ENCODE measurements at places on chromosomes 4 and X.
A peak's percentile ranks its signal among the peaks of the same experiment; 100 is the strongest.

DNA sequence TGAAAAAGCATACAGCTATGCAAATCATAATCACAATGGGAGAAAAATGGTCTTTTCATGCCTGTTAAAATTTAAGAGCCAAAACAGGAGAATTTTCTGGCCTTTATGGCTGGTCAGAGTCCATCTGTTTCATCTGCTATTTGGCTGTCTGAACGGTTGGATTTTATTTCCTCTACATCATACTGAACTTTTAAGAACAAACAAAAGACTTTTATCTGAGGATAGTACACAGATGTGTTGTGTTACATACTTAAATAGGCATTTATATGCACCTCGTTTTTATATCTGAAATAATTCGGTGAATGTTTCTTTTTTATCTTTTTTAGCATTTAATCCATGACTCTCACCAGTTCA is 18.0 kb upstream of the WWC2 start:
- no peak for DNase-seq

GRCh38 chr4:72377491-72378194 is 191.4 kb downstream of the ADAMTS3 start:
- no peak for DNase-seq

GRCh38 chrX:68753218-68753617 is 75.6 kb upstream of the EFNB1 start:
- no peak for DNase-seq

GRCh38 chrX:48896611-48897011 is 957 bp downstream of the TIMM17B start:
- no peak for DNase-seq

DNA sequence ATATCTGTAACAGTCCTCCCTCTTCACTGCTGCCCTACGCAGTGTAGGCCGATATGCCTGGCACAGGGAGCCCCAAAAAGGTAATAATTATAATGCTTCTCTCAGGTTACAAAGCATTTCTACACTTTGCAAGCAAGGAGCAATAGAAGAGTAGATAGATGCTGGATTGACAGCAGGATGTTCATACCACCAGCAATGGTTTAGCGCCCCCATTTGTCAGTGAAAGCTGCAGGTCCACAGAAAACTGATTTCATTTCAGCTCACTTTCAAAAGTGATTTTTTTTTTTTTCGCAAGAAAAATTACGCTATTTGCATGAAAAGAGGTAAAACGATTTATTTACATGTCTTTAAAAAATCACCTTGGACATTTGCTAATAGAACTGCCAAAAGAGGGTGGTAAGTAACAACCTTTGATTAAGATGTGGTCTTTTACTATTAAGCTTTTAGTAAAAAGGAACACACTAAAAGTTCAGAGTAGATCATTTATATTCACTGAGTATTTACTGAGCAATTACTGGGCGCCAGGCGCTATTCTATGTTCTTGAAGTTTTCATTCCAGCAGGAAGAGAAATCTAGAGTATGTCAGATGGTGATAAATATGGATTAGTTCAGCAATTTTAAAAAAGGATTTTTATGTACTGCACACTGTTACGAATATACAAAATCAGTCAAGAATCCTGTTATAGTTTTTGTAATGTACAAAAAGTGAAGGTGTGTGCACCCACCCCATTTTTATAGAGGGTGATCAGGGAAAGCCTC is 34.4 kb downstream of the HPF1 start:
- DNase-seq, result no peak

DNA sequence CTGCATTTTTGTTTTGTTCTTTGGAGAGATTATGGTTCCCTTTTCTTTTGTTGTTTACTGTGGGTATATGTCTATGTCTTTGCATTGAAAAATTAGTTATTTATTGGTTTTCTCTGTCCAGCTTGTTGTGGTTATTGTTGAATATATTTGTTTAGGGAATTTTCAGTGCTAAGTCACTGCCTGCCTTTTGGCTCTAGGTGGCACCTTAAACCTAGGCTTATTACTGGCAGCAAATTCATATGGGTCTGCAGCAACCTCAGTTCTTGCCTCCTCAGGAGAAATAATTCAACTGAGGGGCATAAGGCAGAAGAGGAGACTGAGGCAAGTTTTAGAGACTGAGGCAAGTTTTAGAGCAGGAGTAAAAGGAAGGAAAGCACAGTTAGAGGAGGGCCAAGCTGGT is 1157.3 kb upstream of the AGA start:
- no peak for DNase-seq

- DNase-seq, result no peak
These were observed 1.4 kb upstream of the AADAT start for GRCh38 chr4:170091069-170091696.

GRCh38 chr4:176277162-176277904 is 8.3 kb upstream of the ASB5 start:
- peak; percentile 9 for DNase-seq

GRCh38 chr4:141933978-141934377 is 297.6 kb downstream of the IL15 start:
- DNase-seq, result no peak

GRCh38 chr4:110634350-110635162 is 11.7 kb upstream of the PITX2 start:
- DNase-seq, result no peak

- DNase-seq, result no peak
These were observed 55.1 kb downstream of the CPZ start for GRCh38 chr4:8647626-8648025.

DNA sequence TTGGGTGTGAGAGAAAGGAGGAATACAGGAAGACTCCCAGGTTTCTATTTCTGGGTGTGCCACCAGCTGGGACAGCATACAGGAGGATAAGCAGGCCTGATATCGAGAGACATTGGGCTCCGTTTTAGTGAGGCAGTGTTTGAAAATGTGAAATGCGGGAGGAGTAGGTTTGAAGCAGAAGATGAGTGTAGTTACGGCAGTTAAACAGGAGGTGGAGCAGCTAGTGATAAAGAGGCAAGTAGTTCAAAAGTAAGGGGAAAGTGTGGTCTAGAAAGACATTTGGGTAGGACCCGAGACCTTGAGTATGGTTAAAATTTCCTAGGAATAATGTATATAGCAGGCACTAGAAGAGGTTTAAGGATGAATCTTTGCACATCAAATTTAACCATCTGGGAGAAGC is 42.4 kb downstream of the DCUN1D4 start:
- DNase-seq, result no peak

DNA sequence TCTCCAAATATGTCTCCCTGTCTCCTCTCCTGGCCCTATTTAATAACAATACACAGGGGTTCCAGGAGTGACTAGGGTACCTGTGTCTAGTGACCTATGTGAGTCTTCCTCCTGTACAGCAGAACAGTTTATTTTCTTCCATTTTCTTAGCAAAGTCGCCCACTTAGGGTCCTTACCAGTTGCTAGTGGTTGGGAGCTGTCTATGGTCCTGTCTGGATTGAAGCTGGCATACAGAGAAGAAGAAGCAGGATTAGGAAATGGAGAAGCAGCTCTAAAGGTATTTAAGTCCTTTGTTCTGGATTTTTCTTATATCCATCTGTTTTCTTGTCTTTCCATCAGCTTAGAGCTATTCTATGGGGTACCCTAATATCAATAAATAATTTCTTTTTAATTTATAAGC is 587.1 kb upstream of the CPEB2 start:
- no peak for DNase-seq

DNA sequence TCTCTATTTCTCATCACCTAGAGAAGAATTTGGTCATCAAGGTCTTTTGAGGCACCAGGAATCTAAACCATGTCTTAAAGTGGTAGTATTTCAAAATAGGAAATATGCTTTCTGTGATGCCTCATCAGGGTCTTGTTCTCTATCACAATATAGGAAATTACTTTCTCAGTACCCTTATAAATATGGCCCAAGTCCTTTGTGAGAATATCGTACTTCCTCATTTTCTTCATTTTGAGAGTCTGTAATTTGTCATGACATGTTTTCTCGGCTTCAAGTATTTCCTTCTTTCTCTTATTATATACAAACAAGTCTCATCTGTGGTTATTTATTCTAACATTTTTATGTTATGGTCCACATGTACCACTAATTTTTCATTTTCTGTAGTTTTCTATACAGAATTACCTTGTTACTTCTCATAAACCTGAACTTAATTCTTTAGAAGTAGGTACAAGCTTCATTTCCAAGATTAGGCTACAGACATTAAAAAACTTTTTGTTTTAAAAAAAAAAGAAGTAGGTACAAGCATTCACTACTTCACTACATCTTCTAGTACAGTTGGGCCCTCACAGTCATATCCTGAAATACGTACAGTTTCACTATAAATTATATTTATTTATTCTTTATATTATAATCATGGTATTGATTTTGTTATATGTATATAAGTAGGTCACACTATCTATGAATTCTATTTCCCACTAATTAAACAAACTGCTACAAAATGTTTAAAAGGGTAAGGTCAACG is 54.4 kb downstream of the KLHL13 start:
- DNase-seq, result no peak

- no peak for DNase-seq
These were observed 3.3 kb upstream of the NKX3-2 start for GRCh38 chr4:13547485-13548041.

DNA sequence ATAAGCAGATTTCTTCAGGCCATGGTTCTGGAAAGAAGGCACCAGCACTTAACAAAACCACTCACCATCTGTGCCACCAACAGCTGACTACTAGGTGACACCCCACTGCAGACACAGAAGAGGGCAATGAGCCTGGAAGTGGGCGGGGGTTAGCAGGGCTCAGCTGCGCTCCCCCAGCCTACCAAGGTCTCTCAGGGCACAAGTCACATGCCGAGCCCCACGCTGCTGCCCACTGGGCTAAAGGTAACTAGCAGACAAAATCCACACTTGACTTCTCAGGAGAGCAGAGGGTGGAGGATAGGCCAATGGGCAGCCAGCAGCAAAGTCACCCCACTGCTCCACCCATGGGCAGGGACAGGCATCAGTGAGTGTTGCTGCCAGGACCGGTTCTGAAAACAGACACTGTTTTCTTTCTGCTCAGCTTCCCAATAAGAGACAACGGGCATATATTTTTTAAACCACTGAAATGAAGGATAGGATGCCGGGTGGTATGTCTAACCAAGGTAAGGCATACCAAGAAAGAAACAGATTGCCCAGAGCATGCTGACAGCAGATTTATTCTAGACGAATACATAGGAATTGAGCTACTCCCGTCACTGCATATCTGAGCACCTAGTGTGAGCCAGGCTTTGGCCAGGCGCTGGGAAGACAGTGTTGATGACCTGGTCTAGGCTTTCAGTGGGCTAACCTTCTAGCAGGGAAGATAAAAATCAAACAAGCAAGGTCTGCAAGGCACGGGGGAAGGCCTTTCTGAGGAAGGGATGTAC is 20.1 kb downstream of the ACSL1 start:
- DNase-seq, result no peak

DNA sequence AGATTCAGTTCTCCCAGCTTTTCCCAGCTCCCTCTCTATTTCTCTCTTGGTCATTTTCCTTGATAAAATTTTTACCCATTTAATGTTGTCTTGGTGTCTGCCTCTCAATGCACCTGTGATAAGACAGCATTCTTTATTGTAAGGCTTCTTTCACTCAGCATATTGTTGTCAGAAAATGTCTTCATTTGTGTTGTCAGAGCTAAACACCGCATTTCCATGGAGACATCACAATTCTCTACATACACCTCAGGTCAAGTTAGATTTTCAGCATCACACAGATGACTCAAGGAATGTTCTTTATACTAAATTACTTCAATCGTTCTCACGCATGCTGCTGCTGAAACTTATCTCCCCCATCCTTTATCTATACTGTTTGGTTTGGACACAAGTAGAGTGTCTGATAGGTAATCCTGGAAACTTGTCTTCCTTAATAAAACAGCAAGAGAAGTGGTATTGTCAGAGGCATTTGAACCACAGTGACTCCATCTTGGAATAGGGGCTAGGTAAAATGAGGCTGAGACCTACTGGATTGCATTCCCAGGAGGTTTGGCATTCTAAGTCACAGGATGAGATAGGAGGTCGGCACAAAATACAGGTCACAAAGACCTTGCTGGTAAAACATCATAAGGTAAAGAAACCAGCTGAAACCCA is 41.3 kb upstream of the EFHC2 start:
- DNase-seq, result no peak

DNA sequence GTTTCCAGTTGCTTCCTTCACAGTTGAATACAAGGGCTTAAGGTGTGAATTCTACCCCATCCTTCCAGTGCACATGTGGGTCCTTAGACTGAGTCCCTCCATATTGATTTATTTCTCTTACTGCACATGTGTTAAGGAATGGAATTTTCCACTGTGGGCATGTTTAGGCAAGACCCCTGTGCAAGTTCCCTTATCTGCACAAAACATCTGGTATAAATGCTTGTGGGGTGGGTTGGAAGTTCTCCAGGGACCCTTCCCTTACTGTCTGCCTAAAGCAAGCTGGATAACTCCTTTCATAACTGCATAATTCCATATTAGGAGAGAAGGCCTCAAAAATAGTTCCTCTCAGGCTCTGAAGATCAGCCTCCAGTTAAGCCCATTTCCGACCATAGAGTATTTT is 570.9 kb downstream of the ADGRL3 start:
- no peak for DNase-seq

DNA sequence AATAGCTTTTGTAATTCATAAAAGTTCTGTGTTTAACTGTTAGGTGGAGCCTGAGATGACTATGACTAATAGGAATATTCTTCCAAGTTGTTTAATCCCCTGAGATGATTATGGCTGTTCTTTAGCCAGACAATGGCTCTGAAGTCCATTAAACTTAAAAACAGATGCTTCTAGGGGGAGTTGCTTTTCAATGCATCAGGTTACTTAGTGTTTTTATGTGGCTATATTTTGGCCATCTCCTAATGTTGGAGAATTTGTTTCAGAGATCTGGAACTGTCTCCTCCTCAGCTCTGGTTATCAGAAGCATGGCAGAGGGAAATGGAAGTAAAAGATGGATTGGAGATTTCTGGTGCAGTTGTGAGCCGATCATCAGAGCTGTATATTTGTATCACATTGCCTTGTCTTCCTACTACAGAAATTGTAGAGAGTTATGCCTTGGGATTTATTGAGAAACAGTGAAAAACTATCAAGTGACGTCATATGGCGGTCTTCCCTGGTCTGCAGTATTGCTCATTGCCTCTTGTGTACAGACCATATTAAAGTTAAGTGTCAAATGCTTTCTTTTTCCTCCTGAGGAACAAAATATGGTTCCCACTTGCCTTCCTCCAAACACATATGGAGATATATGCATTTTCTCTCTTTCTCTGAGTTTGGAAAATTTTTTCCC is 29.8 kb downstream of the SGMS2 start:
- peak; percentile 86 for DNase-seq

DNA sequence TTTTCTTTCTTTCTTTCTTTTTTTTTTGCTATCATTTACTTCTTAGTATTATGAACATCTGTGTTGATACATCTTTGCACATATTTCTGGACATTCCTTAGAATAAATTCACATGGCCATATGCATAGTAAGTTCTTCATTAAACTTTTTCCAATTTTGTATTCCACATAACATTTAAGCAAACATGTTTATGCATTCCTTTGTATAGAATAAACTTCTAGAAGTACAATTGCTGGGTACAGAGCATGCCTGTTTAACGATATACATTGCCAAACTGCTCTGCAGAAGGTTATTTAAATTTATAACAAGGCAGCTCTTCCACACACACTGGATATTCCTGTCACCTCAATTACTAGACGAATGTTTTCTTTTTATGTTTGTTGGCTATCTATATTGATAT is 36.0 kb upstream of the STIM2 start:
- no peak for DNase-seq

GRCh38 chrX:13482746-13483541 is 86.5 kb upstream of the EGFL6 start:
- no peak for DNase-seq

Measured in forelimb muscle (tissue), 1 donor.